KBM-7 (cell line): ENCODE measurements at places on chromosomes 16 and 17.

- DNase-seq: peak; percentile 69
These were observed at the start of gene ACAP1 for GRCh38 chr17:7336240-7337175. TSS of gene ACAP1 (plus strand) at chr17:7336529. CDS start at chr17:7336735, 206 bp downstream.

GRCh38 chr16:59905131-59905530 is 1171.0 kb upstream of the GOT2 start:
- no peak for DNase-seq

DNA sequence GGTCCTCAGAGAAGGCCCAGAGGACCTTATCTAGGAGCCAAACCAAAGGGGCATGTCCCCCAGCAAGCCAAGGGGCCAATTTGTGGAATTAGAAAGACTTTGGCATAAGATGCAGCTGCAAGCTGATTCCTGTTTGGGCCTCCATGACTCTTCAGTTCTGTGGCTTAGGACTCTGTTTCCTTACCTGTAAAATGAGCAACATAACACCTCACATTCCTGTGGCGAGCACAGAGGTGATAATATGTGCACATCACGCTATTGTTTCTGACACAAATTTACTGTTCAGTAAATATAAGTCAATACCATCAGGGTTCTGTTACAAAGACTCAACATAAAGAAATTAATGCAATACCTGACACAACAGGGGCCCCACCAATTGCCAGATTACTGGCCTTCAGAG is 57.7 kb downstream of the CDH11 start:
- no peak for DNase-seq

DNA sequence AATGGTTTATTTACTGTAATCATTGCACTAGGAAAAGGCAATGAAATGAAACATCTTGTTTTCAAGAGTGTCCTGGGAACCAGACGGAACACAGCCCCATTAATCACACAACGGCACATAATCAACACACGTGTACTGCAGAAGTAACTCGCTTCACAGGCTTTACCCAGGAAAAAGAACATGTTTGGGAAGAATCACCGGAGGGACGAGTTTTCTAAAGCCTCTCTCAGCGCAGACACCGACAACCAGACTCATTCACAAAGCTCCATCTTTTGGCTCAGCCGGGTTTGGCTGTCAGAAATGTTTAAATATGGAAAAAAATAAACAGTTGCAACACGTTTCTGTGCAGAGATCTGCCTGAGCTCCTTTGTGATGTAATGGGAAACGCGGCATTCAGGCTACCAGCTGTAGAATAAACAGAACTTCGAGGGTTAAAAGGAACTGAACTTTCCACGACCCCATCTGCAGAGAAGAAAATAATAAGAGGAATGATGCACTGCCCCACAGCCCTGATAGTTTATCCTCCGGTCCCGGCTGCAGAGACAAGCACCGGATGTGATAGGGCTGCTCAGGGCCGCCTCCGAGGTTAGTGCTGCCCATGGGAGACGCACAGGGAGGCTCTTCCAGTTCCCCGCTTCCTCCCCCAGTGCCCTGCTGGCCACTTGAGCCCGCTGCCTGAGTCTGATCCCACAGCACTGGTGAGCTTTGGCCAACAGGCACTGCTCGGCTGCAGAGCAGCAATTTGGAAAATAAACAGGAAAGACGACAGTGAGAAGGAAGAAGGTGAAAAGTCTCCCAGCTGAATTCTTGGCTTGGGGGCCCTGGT is 119.8 kb downstream of the HIC1 start:
- no peak for DNase-seq

DNA sequence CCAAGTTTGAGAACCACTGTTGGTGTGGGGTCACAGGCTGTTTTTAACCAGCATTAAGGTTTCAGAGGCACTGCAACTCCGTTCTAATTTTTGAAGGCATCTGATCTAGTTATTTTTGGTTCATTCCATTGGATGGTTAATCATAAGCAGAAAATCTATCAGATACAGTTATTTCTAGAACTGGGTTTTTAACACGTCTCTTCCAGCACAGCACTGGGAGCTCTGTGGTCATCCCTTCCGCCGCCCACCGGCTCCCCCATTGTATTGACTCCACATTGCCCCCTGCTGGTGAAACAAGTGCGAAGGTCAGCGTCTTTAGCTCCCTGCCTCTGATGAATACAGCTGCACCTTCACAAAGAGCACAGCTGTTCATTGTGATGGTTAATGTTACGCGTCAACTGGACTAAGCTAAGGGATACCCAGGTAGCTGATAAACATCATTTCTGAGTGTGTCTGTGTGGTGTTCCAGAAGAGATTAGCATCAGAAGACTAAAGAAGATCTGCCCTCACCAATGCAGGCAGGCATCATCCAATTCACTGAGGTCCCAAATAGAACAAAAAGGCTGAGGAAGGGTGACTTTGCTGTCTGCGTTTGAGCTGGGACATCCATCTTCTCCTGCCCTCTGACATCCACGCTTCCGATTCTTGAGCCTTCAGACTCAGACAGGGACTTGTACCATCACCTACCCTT is 8.5 kb downstream of the CCL18 start:
- DNase-seq: peak; percentile 61

DNA sequence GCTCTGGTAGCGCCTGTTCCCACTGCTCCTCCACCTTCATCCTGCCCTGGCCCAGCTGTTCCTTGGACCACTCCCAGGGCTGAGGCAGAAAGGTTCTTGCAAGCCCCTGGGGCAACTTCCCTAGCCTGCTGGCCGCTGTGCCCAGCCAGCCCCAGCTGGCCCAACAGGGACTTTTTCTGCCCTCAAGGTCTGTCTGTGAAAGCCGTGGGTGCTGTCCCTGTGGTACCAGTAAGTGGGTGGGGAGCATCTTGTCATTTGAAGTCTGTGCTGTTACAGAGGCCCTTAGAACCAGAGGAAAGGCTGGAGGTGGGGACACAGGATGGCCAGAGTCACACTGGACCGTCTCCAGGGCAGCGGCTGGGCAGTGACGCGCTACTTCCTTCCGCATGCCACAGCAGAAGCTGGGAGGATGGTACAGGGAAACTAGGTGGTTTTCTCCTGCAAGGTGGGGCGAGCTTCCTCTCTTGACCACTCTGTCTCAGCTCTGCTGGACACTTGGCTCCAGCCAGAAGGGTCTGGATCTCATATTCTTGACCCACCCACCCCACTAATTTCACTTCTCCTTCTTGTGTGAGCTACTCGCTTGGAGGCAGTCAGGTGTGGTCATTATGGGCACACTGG is 87.8 kb downstream of the PLCG2 start:
- DNase-seq: no peak

GRCh38 chr16:21683184-21683583 is 19.4 kb downstream of the OTOA start:
- no peak for DNase-seq

GRCh38 chr17:58047376-58048150 is 35.7 kb upstream of the DYNLL2 start:
- no peak for DNase-seq

DNA sequence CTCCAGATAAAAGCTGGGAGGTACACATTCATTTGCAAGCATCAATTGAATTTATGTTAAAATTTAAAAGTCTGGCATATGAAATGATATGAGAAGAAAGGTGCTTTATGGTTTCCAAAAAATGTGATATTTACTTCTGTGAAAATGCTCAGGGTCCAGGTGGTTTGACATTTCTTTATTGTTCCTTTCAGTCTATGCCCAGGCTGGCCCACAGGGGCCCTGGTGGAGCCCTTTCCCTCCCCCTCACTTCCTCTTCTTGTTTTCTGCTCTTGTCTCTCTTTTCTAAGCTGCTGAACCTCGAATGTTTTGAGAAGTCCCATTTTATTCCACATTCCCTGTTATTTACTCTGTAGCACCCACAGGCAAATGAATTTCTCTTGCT is 127.8 kb downstream of the HS3ST3B1 start:
- DNase-seq: peak; percentile 81

DNA sequence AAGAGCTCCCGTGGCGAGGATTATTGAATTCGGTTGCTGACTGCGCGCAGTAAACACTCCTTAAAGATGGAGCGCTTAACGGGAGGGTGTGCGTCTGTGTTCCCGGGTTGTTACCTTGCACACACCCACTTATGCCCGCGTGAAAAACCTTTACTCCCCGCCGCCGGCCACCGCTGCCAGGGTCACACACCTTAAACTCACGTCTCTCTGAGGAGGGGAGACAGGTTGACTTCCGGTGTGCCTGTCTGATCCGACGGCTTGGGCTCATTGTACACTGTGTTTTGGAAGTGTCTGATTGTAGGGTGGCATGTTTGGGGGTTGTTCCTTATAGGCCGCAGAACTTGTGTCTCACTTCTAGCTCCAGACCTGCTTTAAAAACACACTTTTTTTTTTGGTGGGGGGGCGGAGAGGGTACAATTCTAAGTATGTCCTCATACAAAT is 66.8 kb downstream of the KPNA2 start:
- peak; percentile 31 for DNase-seq

GRCh38 chr16:67040906-67041305 is 12.0 kb downstream of the CBFB start:
- DNase-seq: no peak

DNA sequence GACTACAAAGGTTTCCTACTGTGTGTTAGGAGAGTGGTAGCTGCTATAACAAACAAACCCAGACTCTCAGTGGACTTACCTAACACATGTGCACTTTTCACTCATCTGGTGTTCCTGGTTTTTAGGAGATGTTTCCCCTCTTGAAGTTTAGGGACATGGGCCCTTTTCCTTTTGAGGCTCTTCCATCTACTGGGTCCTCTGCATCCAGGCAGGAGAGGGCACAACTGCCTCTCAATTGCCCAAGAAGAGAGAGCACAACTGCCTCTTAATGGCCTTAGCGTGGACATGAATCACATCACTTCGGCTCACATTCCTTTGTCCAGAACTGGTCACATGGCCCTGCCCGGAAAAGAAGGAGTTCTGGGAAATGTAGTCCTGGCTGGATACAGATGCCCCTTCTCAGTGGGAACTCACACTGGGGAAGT is 9.8 kb upstream of the TNRC6C start:
- DNase-seq: no peak

- peak; percentile 82 for DNase-seq
These were observed 21.9 kb downstream of the C1QTNF1 start for GRCh38 chr17:79045842-79046196.

DNA sequence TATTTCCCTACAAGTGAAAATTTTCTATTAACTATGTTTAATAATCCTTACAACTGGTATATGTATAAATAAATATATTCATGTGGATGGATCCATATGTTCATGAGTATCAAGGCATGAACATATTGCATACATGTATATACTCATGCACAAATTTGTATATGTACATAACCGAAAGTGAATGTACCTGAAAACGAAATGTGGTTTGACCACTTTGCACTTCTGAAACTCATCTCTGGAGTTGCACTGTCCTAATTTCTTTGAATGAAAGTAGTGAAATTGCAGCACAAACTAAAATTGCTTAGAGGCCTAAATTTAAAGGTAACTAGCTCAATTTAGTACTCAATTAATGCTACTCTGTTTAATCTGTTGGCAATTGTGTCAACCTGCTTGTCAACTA is 27.4 kb upstream of the GNAO1 start:
- no peak for DNase-seq

DNA sequence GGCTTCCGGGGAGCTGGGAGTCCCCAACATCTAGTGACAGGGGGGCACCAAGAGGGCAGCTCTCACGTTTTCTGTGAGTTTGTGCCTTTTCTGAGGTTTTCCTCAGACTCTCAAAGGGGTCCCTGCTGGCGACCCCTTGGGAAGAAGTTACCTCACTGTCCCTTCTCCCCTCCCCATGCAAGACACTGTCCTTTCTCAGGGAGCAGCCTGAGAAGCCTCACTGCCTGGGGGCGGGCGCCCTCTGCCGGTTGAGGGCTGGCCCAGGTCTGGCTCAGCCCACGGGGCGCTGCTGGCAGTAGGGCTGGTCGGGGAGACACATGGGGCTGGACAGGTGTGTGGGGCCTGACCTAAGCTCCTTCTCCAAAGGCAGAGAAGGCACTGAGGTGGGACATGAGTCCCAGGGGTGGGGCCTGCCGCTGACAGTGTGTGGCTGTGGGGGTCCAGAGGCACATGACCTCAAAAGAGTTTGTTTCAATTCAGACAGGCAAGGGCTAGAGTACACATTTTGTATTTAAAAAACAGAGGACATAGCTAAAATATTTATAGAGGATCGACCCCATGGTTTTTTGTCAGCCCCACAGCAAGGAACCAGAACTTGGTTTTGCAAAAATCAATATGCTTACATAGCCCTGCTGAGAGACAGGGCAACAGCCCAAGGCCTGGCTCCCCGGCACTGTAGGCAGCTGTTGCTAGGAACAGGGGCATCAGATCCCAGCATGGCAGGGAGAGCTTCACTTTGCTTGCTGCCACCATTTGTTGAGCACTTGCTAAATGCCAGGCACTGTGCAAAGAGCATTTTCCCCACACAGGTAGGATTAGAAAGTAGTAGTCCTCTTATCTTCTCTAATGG is 18.5 kb upstream of the ALDH3A1 start:
- peak; percentile 61 for DNase-seq

GRCh38 chr16:813916-814412 is 13.4 kb upstream of the GNG13 start:
- no peak for DNase-seq

DNA sequence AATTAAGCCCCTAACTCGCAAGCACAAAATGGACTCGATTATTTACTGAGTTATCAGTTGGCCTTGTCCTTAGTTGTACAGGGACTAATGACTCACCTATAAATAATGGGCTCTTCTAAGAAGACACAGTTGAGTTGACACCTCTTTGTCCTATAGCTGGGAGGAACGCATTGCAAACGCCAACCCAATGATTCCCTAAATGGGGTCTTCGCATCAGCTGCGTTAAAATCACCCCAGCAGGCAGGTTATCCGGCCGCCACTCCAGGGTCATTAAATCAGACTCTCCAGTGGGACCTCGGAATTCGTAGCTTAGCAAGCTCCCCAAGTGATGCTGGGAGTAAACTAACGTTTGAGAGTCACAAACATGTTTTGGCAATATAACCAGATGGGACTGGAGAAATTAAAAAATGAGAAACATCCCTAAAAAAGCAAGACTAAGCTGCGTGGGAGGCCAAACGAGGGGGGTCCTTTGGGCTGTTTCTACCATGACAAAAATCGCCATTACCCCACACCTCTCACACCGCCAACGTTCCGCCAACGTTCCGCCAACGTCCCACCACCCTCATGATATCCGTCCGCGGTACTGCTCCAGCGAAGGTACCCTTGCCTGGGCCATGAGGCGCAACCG is 932 bp upstream of the NFE2L1 start:
- no peak for DNase-seq

- peak; percentile 60 for DNase-seq
These were observed 8.1 kb upstream of the KREMEN2 start for GRCh38 chr16:2955779-2956578.

GRCh38 chr16:245105-245504 is 10.5 kb downstream of the FAM234A start:
- DNase-seq: no peak

DNA sequence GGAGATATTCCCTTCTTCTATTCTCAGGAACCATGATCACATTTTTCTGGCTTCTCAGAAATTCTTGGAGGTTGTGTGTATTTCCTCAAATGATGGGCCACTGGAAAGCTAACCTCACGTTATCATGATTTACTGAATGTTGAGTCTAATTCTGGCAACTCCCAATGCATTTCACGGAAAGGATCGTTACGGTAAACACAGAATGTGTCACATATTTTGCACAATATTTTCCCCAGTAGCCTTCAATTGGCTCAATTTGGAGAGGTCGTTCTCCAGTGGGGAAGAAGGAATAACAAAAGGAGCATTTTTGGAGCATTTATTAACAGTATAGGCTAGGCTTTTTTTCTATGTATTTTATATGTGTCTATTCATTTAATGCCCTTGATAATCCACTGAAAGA is 450.3 kb downstream of the HAPSTR1 start:
- DNase-seq: no peak
